ENCODE measurements at places on chromosomes 3 and 15.

DNA sequence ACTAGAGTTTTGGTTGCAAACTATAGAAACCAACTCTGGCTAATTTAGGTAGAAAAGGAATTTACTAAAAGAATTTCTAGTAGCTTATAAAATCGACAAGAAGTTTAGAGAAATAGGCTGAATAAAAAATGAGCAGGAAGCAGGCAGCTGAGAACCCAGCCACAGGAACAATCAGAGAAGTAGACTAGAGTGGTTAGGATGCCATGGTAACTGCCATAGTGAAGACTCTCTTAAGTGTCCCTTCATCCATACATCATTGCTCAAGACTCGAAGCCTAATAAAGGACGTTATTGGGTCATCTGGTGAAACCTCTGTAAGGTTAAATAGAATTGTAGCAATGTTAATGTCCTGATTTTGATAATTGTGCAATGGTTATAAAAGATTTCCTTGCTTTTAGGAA lies 13.8 kb downstream of the AVEN start:
- DNase-seq, result no peak

DNA sequence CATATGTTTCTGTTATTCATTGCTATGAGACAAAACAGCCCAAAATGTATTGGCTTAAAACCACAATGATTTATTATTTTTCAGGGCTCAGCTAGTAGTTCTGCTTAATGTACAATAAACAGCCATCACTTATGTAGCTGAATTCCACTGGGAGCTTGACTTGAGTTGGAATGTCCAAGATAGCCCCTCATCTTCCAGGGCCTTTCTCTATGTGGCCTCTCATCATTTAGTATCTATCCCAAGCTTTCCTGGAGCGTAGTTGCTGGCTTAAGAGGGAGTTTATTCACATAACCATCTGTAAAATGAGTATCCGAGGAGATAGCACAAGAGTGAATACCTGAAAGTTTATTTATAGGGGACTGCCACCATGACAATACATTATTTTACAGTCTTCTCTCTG lies 176.8 kb downstream of the EPHA6 start:
- no peak for DNase-seq

DNA sequence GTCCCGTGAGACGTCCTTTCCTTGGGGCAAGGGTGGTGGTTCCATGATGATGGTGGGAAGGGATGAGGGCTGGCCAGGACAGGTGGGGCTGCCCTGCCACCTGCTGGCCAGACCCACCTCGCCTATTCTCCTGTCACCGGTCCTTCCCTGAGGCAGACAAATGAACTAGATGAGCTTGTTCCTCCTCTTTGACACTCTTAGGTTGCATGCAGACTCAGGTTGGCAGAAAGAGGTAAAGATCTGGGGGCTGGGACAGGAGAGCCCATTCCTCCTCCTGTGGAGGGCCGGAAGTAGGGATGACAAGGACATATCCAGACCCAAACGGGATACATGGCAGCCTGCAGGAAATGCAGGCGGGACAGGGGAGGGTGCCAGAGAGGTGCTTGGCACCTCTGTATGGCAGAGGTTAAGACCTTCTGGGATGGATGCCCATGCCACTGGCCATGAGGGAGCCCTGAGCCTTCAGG lies 38.6 kb downstream of the ACSBG1 start:
- no peak for DNase-seq

DNA sequence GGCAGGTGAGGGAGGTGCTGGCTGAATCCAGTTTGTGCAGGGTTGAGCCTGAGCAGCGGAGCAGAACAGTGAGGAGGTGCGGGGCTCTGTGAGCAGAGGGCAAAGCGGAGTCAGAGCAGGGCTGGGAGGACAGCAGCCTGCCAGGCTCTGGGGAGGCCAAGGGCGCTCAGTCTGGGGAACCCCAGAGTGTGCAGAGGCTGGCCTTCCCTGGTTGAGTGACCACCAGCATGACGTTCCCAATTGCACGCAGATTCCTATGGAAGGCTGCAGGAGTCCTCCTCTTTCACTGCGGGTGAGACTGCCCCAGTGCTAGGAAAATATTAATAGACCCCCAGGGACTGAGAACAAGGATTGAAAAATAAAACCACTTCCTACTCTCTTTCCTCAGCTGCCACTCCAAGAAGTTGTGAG lies 13.2 kb downstream of the MRAS start:
- no peak for DNase-seq

DNA sequence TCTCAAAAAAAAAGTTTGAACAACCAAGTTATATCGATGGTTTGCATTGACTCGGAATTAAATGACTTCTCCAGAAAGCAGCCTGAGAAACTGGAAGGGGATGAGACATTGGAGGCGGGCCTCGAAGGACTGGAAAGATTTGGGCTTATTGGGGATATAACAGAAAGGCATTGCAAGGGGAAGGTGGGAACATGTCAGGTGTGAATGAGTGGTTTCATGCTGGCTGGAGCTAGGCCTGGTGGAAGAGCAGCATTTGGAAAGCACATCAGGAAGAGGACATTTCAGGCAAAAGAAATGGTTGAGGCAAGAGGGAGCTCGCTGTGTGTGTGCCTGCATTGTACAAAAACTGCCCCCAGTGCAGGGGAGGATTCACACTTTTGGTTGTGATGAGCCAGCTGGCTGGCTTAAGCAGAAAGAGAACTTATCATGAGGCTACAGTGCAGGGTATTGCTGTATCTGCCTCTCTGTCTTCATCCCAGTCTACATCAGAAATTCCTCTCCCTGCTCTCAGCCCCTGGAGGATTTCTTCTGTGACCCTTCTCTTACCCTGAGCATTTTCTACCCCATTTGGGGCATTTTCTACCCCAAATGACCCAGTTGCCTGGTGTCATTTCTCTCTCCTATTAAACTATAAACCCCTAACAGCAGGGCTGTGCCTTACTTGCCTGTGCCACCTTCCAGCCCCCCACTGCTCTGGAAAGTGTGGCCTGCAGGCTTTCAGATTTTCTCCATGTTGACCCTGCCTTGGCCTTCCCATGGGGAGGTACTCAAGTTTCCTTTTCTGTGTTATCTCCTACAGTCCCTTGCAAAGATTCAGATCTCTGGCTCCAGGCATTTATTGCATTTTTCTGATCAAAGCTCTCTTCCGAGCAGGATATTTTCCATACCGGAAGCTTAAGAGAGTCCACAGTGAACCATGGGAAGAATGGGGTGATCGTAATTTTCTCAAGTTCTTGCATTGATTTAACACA lies 64.4 kb upstream of the FLNB start:
- no peak for DNase-seq

- no peak for DNase-seq
These were observed 34.7 kb upstream of the SACM1L start for GRCh38 chr3:45654397-45654944.

DNA sequence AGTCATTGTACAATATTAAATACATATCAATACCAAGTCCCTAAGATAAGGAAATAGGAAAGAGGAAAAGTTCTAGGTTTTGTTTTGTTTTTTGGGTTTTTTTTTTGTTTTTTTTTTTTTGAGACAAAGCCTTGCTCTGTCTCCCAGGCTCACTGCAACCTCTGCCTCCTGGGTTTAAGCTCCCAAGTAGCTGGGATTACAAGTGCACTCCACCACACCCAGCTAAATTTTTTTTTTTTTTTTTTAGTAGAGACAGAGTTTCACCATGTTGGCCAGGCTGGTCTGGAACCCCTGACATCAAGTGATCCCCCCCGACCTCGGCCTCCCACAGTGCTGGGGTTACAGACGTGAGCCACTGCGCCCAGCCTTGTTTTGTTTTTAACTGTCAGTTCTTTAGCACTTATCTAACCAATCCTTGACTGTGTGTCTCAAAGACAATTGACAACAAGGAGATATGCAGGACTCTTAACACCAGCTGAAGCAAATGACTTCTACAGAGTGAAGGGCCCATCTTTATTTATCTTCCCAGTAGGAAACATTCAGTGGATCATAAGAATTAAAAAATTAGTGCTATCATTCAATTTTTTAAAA lies 100.0 kb upstream of the RAP2B start:
- no peak for DNase-seq

Measured in H4 (cell line).